ENCODE measurements at places on chromosomes 2 and 18. TPM values are rescaled to one million over a fixed set of nuclear protein-coding genes. Genes with fewer than 3 reads are reported as not detected.

Gene ALK
- total RNA-seq, result 0.40 TPM

Gene MARCO
- 1.1 TPM for total RNA-seq

Gene ZNG1B
- 53.7 TPM for total RNA-seq

Gene RFX8
- not detected for total RNA-seq

Gene PRKAG3
- total RNA-seq, result not detected

Gene IL1RN
- 1.3 TPM for total RNA-seq

Gene CHRNG
- not detected for total RNA-seq

Gene GALR1
- total RNA-seq, result 0.40 TPM

Gene UGT1A3
- 1.0 TPM for total RNA-seq

Gene SCN1A
- not detected for total RNA-seq
